Testis (tissue), 5 donors: ENCODE measurements at places on chromosomes 16 and 17. TPM values are rescaled to one million over a fixed set of nuclear protein-coding genes. Genes with fewer than 3 reads are reported as not detected.

DNA sequence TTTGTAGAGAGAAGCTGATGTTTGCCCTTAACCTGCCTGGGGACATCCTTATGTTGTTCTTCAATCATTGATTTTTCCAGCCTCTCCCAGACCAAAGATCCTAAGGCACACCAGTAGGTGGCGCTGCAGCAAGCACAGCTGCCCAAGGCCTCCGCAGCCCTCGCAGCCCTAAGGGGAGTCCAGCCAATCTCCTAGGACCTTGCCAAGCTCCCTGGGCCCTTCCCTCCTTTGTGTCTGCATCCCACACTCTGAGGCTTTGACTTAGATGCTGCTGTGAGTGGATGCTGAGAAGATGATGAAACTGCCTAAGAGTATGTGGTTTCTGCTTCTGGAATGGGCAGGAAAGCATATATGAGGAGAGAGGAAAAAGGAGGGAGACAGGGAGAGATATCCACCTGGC, 47.1 kb downstream of the SPACA3 start:
- DNase-seq: peak; percentile 71

- DNase-seq: no peak
Observed at GRCh38 chr16:78576941-78577340, 477.5 kb downstream of the WWOX start.

- DNase-seq: no peak
Observed at GRCh38 chr16:68131813-68132706, 46.9 kb downstream of the NFATC3 start.

- DNase-seq: no peak
Observed at GRCh38 chr17:27776882-27777624, 23.3 kb downstream of the NOS2 start.

GRCh38 chr17:63474174-63474573, 2.7 kb upstream of the ACE start:
- DNase-seq: peak; percentile 89

DNA sequence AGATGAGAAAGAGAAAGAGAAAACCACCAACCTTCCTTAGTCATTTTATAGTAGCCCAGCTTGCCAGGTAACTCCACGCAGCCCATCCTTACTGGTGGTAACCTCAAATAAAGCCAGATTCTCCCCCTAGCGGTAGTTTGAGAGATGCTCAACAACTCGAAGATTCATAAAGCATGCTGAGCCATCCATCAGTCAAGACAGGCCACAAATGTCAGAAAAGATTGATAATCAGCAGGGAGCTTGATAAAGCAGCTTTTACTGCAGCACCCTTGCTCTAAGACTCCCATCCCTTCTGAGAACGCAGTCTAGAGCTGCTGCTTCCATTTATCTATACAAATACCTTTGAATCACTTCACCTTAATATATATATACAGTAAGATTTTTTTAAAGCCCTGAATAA, 451.5 kb upstream of the HSBP1 start:
- DNase-seq: peak; percentile 34

GRCh38 chr16:23807028-23807427, 28.8 kb upstream of the PRKCB start:
- DNase-seq: no peak

- DNase-seq: no peak
Observed at GRCh38 chr17:40295488-40296436, 8.1 kb downstream of the CDC6 start.

GRCh38 chr17:43354371-43354770, 44.4 kb upstream of the ARL4D start:
- no peak for DNase-seq

GRCh38 chr17:29870836-29871465, 59.1 kb downstream of the SSH2 start:
- no peak for DNase-seq

DNA sequence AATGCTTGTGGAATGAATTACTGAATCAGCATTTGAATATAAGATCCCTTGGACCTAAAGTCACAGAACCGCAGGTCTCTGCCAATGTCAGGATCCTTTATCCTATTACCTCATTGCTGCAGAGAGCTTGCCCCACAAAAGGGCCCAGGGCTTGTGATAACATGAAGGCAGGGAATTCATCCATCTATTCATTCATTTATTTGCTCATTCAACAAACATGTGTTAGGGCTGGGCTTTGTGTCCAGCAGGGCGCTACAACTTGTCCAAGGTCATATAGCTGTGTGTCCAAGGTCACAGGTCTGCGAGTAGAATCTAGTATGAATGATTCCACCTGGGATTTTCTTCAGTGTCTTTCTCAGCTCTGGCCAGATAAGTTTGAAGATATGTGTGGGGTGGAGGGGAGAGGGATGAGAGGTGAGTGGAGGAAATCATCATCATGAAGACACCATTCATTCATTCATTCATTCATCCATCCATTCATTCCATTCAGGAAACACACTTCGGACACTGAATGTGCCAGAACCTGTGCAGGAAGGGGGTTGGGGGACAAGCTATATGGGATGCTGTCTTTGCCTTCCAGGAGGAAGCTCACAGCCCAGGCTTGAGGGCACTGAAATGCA, 1.3 kb upstream of the UNC45B start:
- DNase-seq: no peak

DNA sequence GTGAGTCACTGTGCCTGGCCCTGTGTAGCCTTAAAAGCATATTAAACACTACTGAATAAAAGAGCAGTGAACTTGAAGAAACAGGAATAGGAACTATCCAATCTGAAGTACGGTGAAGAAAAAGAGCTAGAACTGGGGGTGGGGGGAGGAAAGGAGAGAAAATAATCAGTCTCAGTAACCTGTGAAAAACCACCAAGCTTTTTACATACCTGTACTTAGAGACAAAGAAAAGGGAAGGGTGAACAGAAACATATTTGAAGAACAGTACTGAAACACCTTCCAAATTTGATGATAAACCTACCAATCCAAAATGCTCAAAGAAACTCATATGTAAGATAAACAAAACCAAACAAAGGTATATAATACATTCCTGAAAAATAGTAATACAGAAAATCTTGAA, 77.5 kb downstream of the USP32 start:
- DNase-seq: no peak

- peak; percentile 98 for DNase-seq
Observed at GRCh38 chr16:67247192-67248072, at the start of gene FHOD1. TSS of gene FHOD1 (minus strand) at chr16:67247481. CDS start at chr16:67247410, 71 bp downstream.

DNA sequence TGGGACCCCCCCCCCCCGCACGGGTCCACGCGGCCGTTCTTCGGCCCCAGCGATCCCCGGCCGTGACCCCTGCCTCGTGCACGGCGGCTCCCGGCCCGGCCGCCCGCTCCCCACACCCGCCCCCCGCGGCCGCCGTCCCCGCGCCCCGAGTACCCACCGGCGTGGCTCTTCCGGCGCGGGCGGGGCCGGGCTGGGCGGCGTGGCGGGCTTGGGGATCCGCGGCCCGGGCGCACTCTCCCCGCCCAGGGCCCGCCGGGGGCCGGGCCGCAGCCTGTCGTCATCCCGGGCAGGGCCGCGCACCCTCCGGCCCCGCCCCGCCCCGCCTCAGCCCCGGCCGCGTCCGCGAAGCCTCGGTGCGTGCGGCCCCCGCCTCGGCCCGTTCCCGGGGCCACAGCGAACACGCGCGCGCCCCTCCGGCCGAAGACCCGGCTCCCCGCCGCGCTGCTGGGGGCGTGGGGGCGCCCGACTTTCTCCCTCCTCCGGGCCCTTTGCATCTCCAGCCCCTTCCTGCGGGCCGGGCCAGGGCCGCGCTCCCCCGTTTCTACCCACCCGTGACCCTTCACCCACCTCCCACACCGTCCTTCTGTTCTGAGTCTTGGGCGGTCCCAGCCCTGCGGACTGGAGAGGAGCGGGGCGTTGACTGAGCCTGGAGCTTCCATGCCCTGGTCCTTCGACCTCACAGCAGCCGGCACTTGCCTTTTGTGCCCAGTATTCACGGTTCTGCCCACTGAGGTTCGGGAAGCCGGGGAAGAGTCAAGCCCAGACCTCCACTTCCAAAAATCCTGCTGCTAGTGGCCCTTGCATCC, 840 bp downstream of the MYO1C start:
- peak; percentile 52 for DNase-seq

- DNase-seq: no peak
Observed at GRCh38 chr17:45718791-45719190, 65.3 kb upstream of the CRHR1 start.

GRCh38 chr17:78048346-78049292, 79.9 kb downstream of the TMC6 start:
- DNase-seq: no peak

GRCh38 chr16:6362321-6362720, 970.3 kb upstream of the RBFOX1 start:
- no peak for DNase-seq

DNA sequence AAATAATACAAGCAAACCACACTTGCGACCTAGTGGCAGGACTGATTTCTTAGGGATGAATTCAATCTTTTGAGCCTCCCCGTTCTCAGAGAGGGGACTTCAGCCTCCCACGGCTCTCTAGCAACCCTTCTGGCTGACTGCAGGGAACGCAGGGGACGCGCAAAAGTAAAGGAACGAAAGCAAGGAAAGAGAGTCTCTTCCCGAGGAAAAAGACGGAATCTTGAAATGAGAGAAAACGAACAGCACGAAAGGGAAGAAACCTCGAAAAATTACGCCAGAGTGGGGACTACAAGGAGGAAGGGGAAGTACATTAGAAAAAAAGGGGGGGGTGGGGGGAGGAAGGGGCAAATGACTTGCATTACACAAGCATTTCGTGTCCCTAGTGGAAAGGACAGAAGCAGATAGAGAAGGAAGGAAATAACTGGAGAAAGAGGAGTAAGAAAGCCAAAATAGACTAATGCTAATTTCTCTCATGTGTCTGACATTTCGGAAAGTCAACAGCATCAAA, 1.2 kb downstream of the GRB2 start:
- DNase-seq: peak; percentile 76

DNA sequence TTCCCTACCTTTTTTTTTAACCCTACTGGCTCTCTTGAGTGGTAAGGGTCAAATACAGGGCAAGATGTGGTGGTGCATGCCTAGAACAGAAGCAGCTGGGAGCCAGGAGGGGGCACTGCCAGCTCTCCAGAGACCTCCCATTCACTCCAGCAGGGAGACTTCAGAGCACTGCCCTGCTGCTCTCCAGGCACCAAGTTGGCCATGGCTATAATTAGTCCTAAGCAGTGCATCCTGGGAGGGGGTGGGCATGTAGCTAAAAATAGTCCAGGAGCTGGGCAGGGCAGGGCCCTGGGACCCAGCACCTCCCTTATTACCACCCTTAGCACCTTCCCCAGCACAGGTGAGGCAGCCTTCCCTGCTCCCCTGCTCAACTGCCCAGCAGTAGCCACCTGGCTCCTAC, 3.5 kb downstream of the CORO6 start:
- no peak for DNase-seq

DNA sequence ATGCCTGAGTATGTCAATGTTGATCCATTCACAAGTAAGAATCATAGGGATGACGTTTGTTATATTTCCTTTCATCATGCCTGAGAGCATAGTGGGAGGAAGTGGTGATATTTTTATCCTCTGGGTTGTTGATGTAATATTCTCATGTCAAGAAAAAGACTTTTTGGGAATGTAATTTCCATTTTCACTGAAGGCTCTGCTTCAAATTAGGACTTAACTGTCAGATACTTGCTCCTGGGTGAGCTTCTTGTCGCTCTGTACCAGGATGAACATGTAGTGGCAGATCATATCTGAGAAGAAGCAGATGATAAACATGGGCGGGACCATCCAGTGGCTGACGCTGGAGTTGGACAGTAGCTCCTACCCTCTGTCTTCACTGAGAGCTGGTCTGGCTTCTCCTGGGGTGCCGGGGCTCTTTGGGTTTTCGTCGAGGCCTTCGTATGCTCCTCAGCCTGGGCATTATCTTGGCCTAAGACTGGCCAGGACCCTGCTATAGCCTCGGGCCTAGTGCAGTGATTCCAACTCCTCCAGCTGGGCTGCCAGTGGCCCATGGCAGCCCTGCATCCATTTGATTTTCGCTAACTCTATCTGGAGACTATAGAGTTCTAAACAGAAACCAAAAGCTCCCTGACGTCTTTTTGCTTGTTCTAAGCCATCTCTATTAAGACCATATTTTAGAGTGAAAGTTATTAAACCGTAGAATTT, 19.7 kb downstream of the CYB5B start:
- peak; percentile 22 for DNase-seq

- no peak for DNase-seq
Observed at GRCh38 chr16:671353-672131, 3.6 kb downstream of the RHOT2 start.

DNA sequence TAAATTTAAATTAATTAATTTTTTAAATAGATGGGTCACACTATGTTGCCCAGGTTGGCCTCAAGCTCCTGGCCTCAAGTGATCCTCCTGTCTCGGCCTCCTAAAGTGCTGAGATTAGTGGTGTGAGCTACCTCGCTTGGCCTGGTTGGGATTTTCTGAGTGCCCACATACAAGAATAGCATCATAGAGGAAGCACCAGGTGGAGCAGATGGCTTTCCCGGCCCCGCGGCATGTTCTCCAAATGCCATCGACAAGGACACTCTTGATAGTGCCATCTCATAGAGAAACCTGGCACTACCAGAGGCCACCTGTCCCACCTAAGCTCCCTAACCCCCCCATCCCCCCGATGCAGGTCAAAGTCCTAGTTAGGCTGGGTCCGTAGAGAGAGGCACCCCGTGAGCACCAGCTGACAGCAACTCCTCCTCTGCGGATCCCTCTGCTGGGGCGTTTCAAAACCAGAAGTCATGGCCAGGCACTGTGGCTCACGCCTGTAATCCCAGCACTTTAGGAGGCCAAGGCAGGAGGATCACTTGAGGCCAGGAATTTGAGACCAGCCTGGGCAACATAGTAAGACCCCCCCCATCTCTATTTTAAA, 65.9 kb downstream of the DNAH3 start:
- DNase-seq: no peak

- DNase-seq: no peak
Observed at GRCh38 chr16:50640919-50641817, 39.9 kb downstream of the SNX20 start.

DNA sequence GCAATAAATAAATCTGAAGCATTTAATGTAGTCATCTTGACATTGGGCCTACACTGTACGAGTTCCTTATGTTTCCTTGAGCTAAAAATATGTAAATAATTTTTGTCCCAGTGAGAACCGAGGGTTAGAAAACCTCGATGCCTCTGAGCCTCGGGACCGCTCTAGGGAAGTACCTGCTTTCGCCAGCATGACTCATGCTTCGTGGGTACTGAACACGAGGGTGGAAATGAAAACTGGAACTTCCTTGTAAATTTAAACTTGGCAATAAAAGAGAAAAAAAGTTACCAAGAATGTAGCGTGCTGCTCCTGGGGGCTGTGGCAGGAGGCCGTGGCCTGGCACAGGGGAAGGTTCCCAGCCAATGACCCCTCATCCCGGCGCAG, 74.1 kb downstream of the SOCS1 start:
- peak; percentile 28 for DNase-seq

DNA sequence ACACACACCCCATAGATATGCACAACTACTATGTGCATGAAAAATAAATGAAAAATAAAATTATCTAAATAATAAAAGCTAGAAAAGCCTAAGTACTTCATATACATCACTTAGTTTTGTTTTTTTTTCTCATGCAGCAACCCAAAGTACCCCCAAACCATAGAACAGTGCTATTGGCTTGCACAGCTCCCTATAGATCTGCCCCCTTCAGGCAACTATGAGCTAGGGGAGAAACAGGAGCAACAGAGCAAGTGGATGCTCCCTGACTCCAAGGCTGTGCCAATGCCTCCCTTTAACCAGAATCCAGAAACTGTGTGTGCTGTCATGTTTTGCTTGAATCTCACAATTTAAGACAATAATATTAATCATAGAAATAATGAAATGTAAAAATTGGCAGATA, 605.5 kb downstream of the TOX3 start:
- DNase-seq: no peak

EEF2KMT gene
- total RNA-seq: 20.6 TPM

KRTAP3-1 gene
- not detected for total RNA-seq

RNF222 gene
- total RNA-seq: not detected

RASD1 gene
- total RNA-seq: 99.7 TPM

NRN1L gene
- 8.1 TPM for total RNA-seq

GPR179 gene
- 1.3 TPM for total RNA-seq

CFAP119 gene
- 31.5 TPM for total RNA-seq

PEMT gene
- total RNA-seq: 83.1 TPM
